Astrocyte (in vitro differentiated cells and primary cell): ENCODE measurements at places on chromosomes 6 and 20. TPM values are rescaled to one million over a fixed set of nuclear protein-coding genes. Genes with fewer than 3 reads are reported as not detected.
A peak's percentile ranks its signal among the peaks of the same experiment; 100 is the strongest.

DNA sequence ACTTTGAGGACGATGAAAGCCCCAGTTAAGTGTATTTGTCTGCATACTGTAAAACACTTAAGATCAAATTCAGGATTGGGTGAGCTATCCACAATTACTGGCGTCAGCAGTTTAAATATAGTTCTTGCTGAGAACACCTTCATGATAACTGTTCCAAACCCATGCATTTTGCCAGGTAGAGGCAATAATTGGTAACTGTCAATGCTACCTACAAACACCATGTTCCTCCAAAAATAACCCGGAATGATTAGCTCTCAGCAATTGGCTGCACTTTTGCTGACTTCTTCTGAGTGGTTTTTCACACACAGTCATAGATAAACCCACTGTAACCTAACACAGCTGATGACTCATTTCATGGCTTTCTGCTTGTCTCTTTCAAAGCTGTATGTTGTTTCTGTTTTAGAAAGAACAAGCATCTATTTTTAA, 1358.6 kb upstream of the GJE1 start:
- H3K4me3 ChIP-seq: no peak overlapping the region
- H3K27me3 ChIP-seq: no peaks in the 10 kb centered on the region
- no peak overlapping the region for H3K27ac ChIP-seq
- H3K36me3 ChIP-seq: no peaks in the 10 kb centered on the region
- H3K4me1 ChIP-seq: peaks cover 13% of the 10 kb centered on the region
- peak; percentile 88 for DNase-seq

DNA sequence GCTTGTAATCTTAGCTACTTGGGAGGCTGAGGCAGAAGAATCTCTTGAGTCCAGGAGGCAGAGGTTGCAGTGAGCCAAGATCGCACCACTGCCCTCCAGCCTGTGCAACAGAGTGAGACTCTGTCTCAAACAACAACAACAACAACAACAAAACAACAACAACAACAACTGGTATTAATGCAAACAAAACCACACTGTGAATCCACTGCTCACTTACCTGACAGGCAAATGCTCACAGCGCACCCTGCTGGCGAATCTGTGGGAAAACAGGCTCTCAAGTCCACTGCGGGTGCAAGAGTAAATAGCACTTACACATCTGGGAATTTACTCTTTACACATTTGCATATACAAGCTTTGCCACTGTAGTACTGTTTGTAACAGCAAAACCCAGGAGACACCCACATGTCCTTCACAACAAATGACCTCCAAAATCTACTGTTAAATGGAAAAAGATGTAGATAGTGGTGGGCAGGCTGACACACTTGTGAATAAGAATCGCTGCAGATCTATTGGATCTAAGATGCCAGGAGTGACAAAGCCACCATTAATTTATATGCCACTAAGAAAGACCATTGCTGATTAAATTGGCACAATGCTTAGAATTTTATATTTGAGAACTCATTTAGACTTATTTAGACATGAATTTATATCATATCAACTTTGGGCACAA, 29.3 kb downstream of the NSFL1C start:
- H3K4me1 ChIP-seq: peaks cover 9% of the 10 kb centered on the region
- no peak overlapping the region for H3K4me3 ChIP-seq

The GJA10 gene
- not detected in 2 replicates for total RNA-seq

DNA sequence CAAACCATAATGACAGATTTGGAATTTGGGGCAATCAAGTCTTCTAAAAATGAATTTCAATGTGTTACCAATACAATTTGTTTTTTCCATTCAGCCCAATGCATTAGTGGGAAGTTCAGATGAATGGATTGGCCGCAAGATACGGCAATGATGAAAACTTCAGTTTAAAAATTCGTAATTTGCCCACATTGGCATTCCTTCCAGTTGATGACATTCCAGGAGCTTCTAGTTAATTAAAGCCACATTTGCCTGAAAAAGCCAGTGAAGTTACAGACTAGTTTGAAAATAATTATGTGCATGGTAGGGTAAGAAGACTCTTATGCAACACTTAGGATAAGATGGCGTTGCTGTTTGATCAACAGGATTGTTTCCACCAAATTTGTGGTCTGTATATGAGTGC, 46.2 kb downstream of the NHLRC1 start:
- no peak overlapping the region for H3K27ac ChIP-seq
- H3K4me1 ChIP-seq: no peaks in the 10 kb centered on the region
- H3K36me3 ChIP-seq: no peaks in the 10 kb centered on the region
- H3K27me3 ChIP-seq: no peaks in the 10 kb centered on the region

GRCh38 chr6:84151669-84152068, 75.8 kb downstream of the CEP162 start:
- H3K4me1 ChIP-seq: no peaks in the 10 kb centered on the region
- H3K27ac ChIP-seq: no peak overlapping the region
- H3K27me3 ChIP-seq: no peaks in the 10 kb centered on the region
- no peak for DNase-seq
- H3K4me3 ChIP-seq: no peak overlapping the region

- H3K27me3 ChIP-seq: no peaks in the 10 kb centered on the region
- H3K36me3 ChIP-seq: no peaks in the 10 kb centered on the region
- no peak overlapping the region for H3K4me3 ChIP-seq
- H3K4me1 ChIP-seq: no peaks in the 10 kb centered on the region
- no peak overlapping the region for H3K27ac ChIP-seq
Measured at GRCh38 chr6:140370441-140370840, 996.0 kb upstream of the CITED2 start.

- H3K27me3 ChIP-seq: no peaks in the 10 kb centered on the region
- no peaks in the 10 kb centered on the region for H3K36me3 ChIP-seq
- no peak for DNase-seq
- H3K4me1 ChIP-seq: peaks cover 3% of the 10 kb centered on the region
Measured at GRCh38 chr6:22219925-22220324, 76.9 kb downstream of the PRL start.

GRCh38 chr6:30267423-30267822, 54.2 kb upstream of the TRIM26 start:
- no peaks in the 10 kb centered on the region for H3K36me3 ChIP-seq
- H3K27ac ChIP-seq: no peak overlapping the region
- H3K4me1 ChIP-seq: peaks cover 21% of the 10 kb centered on the region
- no peaks in the 10 kb centered on the region for H3K27me3 ChIP-seq
- DNase-seq: no peak

The BPIFB2 gene
- not detected in 2 replicates for total RNA-seq

The GID8 gene
- total RNA-seq: 37.1 and 37.3 TPM in 2 replicates

The TRIM31 gene
- not detected in 2 replicates for total RNA-seq

GRCh38 chr6:13413466-13413862, 73.9 kb downstream of the GFOD1 start:
- H3K27me3 ChIP-seq: no peaks in the 10 kb centered on the region
- H3K4me1 ChIP-seq: peaks cover 9% of the 10 kb centered on the region
- H3K36me3 ChIP-seq: no peaks in the 10 kb centered on the region
- H3K4me3 ChIP-seq: no peak overlapping the region
- DNase-seq: peak; percentile 79

- H3K27ac ChIP-seq: no peak overlapping the region
- H3K4me1 ChIP-seq: no peaks in the 10 kb centered on the region
- DNase-seq: no peak
- H3K4me3 ChIP-seq: no peak overlapping the region
- no peaks in the 10 kb centered on the region for H3K36me3 ChIP-seq
- no peaks in the 10 kb centered on the region for H3K27me3 ChIP-seq
Measured at GRCh38 chr6:116165596-116165995, 39.7 kb upstream of the COL10A1 start.

GRCh38 chr6:32622545-32623401, 14.4 kb upstream of the HLA-DQA1 start:
- no peaks in the 10 kb centered on the region for H3K4me1 ChIP-seq
- peak; percentile 1 for DNase-seq

GRCh38 chr6:16450821-16451220, 212.4 kb downstream of the GMPR start:
- peaks cover 12% of the 10 kb centered on the region for H3K4me1 ChIP-seq
- H3K27me3 ChIP-seq: no peaks in the 10 kb centered on the region
- peak overlapping the region; percentile 6 for H3K4me3 ChIP-seq
- H3K36me3 ChIP-seq: no peaks in the 10 kb centered on the region
